SW480 (cell line): ENCODE measurements at places on chromosomes 4 and X.

DNA sequence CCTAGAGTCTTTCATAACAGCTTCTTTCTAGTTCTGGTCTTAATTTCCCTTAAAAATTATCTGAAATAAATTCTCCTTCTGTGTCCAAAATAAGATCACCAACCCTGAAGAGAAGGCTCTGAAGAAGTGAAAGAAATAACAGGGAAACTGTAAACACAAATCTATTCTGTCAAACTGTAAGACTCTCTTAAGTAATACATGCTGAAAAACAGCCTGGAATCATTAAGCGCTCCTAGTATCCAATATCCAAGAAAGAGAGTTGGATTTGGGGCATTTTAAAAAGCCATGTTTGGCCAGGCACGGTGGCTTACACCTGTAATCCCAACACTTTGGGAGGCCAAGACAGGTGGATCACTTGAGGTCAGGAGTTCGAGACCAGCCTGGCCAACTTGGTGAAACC lies 53.3 kb downstream of the RELL1 start:
- DNase-seq, result no peak

- DNase-seq, result no peak
Observed at GRCh38 chr4:140213749-140214148, 59.8 kb upstream of the MAML3 start.

DNA sequence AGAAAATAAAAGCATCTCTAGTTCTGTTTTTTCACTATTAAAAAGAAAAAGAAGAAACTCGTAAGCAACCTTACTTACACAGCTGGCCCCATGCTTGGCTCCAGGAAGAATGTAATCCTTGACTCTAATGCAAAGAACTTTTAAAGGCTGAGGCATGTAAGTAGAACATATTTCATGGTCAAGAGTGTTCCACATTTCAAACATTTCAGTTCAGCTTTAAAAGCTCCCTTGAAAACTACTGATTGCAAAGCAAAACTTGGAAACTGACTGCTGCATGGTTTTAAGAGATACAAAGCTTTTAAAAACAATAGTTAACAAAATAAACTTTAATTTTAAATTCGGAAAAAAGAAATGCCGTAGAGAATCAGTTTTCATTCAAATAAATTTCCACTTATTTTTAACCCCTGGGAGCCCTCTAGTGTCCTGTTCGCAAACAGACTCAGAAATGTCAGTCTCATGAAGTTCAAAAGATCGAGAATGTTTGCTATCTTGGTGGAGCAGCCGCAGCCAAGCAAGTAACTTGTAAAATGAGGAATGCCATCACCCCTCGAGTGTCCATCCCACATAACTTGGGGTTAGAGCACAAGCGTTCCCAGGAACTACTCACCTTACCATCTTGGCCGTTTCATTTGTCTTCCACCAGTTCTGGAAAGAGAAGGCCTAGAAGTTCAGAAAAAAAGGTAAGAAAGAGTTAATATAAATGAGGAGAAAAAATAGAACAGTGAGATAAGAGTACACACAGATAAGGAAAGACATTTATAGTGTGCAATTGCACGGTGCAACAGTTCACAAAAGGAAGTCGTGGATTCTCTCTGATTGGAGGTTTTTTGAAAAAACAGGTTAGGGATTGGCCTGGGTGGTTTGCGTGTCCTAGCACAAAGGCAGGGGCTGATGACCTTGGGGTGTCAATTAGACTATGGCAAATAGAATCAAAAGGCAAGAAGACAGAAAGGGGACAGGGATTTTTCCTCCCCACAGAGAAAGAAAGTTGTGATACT lies at the start of gene GASK1B:
TSS of gene GASK1B (minus strand) at position 765 of the 998 bp plus-strand sequence. CDS start 1,650 bp downstream, outside the sequence.
- DNase-seq, result peak; percentile 36

- peak; percentile 41 for DNase-seq
Observed at GRCh38 chr4:81351654-81352445, 119.9 kb downstream of the RASGEF1B start.

- DNase-seq, result no peak
Observed at GRCh38 chr4:56698329-56698728, 17.2 kb upstream of the HOPX start.

DNA sequence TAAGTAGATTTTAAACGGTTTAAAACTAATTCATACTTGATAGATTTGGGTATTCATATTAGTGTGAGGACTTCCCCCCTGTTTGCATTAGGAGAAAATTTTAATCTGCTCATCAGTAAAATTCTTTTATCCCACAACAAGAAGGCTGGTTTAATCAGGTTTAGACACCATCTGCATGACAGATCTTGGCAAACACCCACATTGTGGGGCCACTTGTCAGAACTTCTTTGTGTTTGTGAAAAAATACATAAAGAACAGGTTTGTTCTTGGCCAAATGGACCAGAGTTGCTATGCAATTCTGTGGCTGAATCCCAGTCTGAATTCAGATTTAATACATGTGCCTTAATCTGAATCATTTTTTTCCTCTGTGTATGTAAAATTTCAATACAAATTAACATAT lies 121.1 kb downstream of the REPS2 start:
- DNase-seq, result no peak

DNA sequence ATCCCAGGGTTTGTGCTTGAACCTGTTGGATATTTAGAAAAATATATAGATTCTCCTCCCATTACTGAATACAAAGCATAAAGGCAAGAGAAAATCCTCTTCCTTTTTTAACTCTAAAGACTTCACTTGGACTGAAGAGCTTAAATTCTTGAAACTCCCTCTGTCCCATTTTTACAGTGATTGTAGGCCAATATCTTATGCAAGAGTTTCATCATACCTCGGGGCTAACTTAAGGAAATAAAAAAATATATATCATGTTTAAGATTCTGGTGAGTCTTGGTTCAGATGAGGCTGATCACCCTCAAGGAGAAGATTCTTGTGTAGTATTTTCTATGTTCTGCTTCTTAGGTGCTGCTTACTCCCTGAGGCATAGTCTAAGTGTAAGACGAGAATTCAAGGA lies 1449.6 kb downstream of the C4orf33 start:
- DNase-seq, result no peak

GRCh38 chr4:6920171-6920570 lies 10.5 kb downstream of the TBC1D14 start:
- no peak for DNase-seq

DNA sequence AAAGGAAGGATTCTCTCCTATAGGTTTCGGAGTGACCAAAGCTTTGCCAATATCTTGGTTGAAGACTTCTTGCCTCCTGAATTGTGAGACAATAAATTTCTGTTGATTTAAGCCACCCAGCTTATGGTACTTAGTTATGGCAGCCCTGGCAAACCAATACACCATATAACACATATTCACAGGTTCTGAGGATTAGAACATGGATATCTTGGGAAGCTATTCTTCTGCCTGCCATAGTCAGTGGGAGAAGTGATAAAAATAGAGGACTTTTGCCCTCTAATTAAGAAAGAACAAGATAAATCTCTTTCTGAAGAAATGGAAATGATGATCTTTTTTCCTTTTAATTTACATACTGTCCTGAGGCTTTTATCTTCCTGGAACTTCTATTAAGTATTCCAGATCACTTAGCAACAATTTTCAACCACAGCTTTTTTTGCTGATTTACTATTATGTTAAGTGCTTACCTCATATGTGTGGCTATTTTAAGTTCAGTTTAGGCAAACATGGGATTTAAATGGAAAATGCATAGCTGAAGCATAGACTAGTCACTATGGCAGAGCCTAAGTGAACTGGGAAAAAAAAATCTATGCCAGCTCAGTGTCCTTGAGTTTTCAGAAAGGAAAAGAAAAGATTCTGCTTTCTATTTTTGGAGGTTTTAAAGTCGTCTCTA lies 381.7 kb downstream of the STPG2 start:
- DNase-seq, result no peak
